ENCODE measurements at places on chromosomes 11 and 22. TPM values are rescaled to one million over a fixed set of nuclear protein-coding genes. Genes with fewer than 3 reads are reported as not detected.

DNA sequence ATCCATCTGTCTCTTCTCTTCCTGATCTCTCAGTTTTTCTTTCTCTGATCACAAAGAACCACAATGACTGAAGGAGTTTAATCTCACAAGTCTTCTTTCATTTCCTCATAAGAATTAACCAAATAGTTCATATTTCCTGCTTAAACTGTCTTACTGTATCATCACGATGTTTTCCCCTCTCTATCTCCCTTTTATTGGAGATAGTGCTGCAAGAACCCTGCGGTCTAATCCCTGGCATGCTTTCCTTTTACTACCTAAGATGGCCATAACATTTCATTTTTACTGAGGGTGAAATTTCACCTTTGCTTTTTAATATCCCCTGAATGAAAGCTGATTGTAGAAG, 28.9 kb downstream of the CARD18 start:
- no peak for DNase-seq

The PACSIN3 gene
- not detected for total RNA-seq

GRCh38 chr22:50727678-50728522, 10.1 kb upstream of the ACR start:
- DNase-seq: no peak

- no peak for DNase-seq
Observed at GRCh38 chr11:8034106-8034585, 46.9 kb upstream of the TUB start.

DNA sequence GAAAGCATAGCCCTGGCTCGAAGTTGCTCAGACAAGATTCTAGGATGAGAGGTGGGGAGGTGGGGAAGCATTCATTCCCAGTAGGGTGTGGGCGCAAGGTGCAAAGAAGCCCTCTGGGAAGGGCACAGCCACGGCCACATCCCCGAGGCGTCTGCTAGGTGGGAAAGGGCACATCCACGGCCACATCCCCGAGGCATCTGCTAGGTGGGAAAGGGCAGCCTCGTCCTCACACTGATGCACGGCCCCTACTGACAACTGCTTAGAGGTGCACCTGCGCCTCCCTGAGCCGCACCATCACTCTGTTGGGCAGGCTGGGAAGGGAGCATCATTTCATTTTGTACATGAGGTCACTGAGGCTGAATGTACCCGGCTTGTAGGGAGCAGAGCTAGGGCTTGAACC, 94.6 kb upstream of the PITPNB start:
- DNase-seq: no peak

DNA sequence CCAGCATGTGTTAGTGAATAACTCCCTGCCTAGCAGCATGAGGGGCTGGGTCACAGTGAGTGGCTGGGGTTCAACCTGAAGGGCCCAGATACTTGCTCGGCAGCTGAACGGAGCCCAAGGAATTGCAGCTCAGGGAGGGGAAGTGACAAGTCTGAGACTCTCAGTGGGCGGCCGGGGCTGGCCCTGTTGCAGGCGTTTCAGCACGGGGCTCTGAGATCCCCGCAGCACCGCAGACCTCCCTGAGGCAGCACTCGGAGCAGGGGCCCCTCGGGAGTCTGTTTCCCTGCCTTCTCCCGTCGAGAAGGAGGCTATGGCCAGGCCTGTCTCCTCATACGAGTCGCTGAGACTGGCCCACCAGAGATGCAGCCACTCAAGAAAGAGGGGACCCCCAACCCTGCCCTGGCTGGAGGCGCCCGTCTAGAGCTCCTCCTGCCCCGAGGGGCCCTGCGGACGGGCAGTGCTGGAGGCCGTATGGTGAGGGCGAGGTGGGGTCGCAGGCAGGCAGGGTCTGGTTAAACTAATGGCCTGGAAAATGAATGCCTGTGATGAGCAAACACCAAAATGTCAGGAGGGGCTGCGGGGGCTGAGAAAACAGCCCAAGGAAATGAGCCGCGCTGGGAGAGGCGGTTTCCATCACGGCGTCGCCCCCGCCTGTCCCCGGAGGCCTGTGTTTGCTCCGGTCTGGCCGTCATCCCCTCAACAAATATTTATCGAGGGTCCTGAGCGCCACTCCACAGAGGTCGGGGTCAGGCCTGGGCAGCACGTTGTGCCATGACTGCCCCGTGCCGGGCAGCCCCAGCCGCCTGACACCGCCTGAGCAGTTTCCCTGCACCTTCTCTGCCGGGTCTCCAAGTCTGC, 9.3 kb downstream of the TSSC4 start:
- DNase-seq: no peak
